ENCODE measurements at places on chromosomes 7 and 10. TPM values are rescaled to one million over a fixed set of nuclear protein-coding genes. Genes with fewer than 3 reads are reported as not detected.

GRCh38 chr10:55813451-55814170 is 547.4 kb downstream of the ZWINT start:
- no peak overlapping the region for H3K4me3 ChIP-seq
- H3K4me1 ChIP-seq = no peaks in the 10 kb centered on the region
- no peak overlapping the region for H3K27ac ChIP-seq
- H3K36me3 ChIP-seq = no peaks in the 10 kb centered on the region
- H3K27me3 ChIP-seq = no peaks in the 10 kb centered on the region

DNA sequence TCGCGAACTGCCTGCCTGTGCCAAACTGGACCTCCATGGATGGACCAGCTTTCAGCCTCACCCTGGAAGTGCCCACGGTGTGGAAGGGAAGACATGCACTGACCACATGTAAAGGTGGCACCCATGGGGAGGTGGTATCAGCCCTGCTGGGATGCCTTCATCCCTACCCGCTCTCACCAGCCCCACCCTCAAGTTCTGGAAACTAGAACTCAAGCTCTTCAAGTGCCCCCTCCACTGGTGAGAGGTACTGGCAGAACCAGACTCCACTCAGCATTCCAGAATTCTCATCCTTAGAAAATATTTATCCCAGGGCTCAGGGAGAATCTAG is 5.9 kb downstream of the ZNF488 start:
- no peaks in the 10 kb centered on the region for H3K27me3 ChIP-seq
- H3K4me3 ChIP-seq = no peak overlapping the region
- H3K36me3 ChIP-seq = no peaks in the 10 kb centered on the region
- H3K27ac ChIP-seq = no peak overlapping the region
- DNase-seq = no peak
- no peaks in the 10 kb centered on the region for H3K4me1 ChIP-seq

DNA sequence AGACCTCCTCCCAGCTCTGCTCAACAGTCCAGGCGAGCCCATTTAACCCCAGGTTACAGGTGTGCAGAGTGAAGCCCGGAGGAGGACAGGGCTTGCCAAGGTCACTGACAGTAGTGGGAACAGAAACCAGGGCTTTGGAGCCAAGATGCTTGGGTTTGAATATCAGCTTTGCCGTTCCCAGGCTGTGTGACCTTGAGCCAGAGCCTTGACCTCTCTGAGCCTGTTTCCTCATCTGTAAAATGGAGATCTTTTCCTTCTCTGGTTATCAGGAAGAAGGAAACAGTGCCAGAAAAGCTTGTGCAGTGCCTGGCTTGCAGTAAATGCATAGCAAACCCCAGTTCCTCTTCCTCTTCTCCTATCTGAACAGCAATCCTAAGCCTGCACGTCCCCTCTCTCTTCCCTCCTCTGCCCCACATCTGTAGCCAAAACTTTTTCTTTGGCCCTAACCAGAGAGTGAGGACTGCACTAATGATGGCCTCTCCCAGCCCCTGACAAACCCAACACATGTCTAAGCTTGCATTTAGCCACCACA is 21.4 kb upstream of the MLXIPL start:
- peaks cover 8% of the 10 kb centered on the region for H3K4me1 ChIP-seq
- H3K36me3 ChIP-seq = no peaks in the 10 kb centered on the region
- no peak overlapping the region for H3K4me3 ChIP-seq

The CALHM1 gene
- not detected for total RNA-seq

The AKR1C8 gene
- not detected for total RNA-seq

- no peak overlapping the region for H3K4me3 ChIP-seq
- H3K27me3 ChIP-seq = no peaks in the 10 kb centered on the region
- no peaks in the 10 kb centered on the region for H3K36me3 ChIP-seq
- peaks cover 41% of the 10 kb centered on the region for H3K4me1 ChIP-seq
- no peak for DNase-seq
Observed at GRCh38 chr10:16952610-16953009, 135.4 kb upstream of the RSU1 start.

- H3K27ac ChIP-seq = no peak overlapping the region
- H3K36me3 ChIP-seq = no peaks in the 10 kb centered on the region
- DNase-seq = no peak
Observed at GRCh38 chr10:10959666-10960065, 58.0 kb upstream of the CELF2 start.

The USP6NL gene
- total RNA-seq = 24.3 TPM

GRCh38 chr7:127393368-127394058 is 1.0 kb upstream of the ZNF800 start:
- H3K4me1 ChIP-seq = peaks cover 6% of the 10 kb centered on the region
- peak overlapping the region; percentile 94 for H3K27ac ChIP-seq
- H3K27me3 ChIP-seq = no peaks in the 10 kb centered on the region

GRCh38 chr7:81902536-81902935 is 132.7 kb upstream of the HGF start:
- no peak for DNase-seq
- no peaks in the 10 kb centered on the region for H3K36me3 ChIP-seq
- no peaks in the 10 kb centered on the region for H3K4me1 ChIP-seq
- H3K27ac ChIP-seq = no peak overlapping the region
- H3K27me3 ChIP-seq = no peaks in the 10 kb centered on the region

The GRID2IP gene
- 0.46 TPM for total RNA-seq

All from thyroid gland (tissue), 4 donors.